ENCODE measurements at places on chromosomes 13 and 19.

GRCh38 chr13:64457976-64458375, 2772.2 kb downstream of the PCDH9 start:
- DNase-seq, result no peak

- DNase-seq, result no peak
Observed at GRCh38 chr19:49653466-49653806, 11.4 kb downstream of the SCAF1 start.

GRCh38 chr13:25988661-25989060, 63.2 kb downstream of the SHISA2 start:
- DNase-seq, result no peak

GRCh38 chr19:11552666-11553372, 6.2 kb downstream of the ELOF1 start:
- no peak for DNase-seq

GRCh38 chr13:43880214-43880855, 631 bp downstream of the LACC1 start:
- no peak for DNase-seq

GRCh38 chr13:105442040-105442439, 1093.4 kb downstream of the EFNB2 start:
- no peak for DNase-seq

GRCh38 chr19:4539693-4540581, at the start of gene LRG1:
TSS of gene LRG1 (minus strand) at chr19:4540036. CDS start at chr19:4540013, 23 bp downstream.
- DNase-seq, result peak; percentile 90

DNA sequence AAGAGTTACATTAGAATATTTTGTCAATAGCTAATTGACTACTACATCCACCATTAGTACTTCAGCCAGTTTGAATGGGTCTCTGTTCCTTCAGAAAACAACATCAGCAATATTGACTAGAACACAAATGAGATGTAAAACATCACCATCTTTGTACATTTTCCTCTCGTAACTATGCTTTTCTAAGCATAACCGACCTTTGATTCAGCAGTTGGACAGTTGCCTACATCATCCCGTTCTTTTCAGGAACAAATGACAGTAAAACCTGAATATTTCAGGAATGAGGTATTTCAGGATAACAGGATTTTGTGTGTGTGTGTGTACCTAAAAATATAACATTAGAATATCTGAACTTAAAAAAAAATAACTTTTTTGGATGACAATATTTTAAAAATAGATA, 60.9 kb downstream of the STARD13 start:
- DNase-seq, result no peak

DNA sequence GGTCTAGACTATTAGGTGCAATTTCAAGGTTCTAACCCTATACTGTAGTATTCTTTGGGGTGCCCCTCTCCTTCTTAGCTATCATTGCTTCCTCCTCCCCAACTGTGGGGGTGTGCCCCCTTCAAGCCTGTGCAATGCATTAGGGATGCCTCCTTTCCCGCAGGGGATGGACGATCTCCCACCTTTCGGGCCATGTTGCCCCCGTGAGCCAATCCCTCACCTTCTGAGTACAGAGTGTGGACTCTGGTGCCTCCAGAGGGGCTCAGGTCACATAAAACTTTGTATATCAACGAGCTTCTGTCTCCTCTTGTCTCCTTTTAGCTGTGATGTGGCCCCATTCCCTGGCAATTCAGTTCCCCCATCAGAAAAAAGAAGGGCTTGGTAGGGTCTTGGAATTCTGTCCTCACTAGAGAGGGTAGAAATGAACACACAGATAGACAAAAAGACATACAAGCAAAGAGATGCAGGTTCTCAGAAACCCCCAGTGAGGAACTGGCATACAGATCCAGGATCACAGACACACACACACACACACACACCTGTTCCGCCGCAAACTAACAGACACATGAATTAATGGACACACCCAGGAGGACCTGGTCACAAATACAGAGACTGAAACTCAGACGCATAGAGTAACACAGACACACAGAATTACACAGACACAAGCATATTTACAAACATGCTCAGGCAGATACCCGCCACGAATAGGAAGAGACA, 2.5 kb upstream of the HNRNPUL1 start:
- DNase-seq, result no peak

DNA sequence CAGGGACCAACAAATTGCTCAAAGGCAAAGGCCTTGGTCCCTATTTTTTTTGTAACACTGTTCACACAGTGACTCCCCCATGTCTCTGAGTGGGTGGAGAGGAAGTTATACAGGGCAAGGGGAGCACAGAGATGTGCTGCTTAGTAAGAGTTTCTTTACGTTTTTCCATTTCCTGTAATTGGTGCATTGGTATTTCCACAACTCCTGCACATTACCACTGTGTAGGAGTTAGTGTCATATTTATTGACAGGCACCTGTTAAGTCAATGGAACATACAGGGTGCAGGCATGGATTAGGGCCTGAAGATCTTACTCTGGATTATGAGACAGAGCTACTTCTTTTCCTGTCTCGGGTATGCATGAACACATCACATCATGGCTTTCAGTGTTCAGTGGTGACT, 45.2 kb downstream of the SOX21 start:
- no peak for DNase-seq
